Left lobe of liver (tissue), 2 donors: ENCODE measurements at places on chromosomes 13 and 19. TPM values are rescaled to one million over a fixed set of nuclear protein-coding genes. Genes with fewer than 3 reads are reported as not detected.

- DNase-seq: no peak
These were observed 1.1 kb downstream of the EHD2 start for GRCh38 chr19:47714339-47714738.

DNA sequence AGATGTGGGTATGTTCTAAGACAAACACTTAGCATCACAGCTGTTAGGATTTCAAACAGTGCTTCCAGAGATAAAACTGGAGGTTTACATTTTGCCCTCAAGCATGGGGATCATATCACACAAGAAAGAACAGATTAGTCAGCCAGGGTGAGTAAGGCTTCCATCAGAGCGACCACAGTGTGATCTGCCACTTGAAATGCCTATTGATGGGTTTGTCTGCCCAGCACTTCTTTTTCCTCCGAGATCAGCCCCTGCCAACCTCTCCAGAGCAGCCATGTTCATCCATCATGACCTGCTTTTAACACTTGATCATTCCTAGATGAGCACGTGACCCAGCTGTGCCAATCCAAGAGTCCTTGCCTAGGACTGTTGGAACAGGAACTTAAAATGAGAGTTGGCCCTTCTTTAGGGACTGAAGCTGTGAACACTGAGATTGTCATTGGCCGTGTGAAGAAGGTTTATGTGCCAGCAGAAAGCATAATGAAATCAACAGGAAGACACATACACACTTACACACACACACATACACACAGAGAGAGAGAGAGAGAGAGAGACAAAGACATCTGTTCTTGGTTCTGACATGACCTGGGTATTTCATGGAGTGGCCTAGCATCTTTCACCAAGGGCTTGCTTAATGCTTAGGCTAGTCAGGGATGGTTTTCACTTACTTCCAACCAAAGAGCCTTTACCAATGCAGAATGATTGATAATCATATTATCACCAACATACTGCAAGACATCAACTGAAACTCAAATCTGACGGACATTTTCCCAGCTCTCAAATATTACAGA lies 5.2 kb upstream of the CEBPG start:
- DNase-seq: no peak

DNA sequence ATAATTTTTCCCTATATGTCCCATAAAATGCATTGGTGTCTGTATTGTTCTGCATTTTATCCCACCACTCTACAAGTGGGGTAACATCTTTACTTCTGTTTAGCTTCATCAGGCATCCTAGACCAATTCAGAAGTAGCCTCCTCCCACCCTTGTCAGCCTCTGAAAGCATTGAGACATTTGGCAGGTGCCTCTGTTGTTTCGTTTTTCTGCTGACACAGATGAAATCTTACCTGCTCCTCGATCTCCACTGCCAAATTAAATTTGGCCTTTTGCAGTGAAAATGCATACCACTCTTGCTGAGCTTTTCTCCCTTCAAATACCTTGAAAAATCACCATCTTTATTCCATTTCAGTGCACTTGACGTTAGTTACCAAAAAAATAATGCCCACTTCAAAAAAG lies 83.5 kb upstream of the STARD13 start:
- DNase-seq: no peak

The ZNF284 gene
- total RNA-seq: 0.68 TPM

DNA sequence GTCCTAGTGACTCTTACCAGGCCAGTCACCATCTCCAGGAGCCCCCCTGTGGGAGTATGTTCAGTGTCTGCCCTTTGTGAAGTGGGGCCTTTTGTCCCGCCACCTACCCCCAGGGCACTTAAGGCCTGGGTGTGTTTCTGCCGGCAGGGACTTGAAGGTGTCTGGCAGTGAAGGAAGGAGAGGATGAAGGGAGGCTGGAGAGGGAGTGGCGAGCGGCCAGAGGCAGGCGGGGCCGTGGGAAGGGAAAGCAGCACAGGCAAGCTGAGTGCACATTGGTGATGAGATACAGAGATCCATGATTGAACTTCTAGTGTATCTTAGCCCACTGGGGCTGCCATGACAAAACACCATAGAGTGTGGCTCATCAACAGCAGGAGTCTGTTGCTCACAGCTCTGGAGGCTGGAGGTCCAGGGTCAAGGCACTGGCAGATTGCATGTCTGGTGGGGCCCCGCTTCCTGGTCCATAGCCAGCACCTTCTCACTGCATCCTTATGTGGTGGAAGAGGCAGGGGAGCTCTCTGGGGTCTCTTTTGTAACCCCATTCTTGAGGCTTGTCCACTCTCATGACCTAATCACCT lies 17.5 kb downstream of the CUL4A start:
- no peak for DNase-seq

The PLPPR3 gene
- not detected for total RNA-seq

The NCAN gene
- total RNA-seq: 0.20 TPM

DNA sequence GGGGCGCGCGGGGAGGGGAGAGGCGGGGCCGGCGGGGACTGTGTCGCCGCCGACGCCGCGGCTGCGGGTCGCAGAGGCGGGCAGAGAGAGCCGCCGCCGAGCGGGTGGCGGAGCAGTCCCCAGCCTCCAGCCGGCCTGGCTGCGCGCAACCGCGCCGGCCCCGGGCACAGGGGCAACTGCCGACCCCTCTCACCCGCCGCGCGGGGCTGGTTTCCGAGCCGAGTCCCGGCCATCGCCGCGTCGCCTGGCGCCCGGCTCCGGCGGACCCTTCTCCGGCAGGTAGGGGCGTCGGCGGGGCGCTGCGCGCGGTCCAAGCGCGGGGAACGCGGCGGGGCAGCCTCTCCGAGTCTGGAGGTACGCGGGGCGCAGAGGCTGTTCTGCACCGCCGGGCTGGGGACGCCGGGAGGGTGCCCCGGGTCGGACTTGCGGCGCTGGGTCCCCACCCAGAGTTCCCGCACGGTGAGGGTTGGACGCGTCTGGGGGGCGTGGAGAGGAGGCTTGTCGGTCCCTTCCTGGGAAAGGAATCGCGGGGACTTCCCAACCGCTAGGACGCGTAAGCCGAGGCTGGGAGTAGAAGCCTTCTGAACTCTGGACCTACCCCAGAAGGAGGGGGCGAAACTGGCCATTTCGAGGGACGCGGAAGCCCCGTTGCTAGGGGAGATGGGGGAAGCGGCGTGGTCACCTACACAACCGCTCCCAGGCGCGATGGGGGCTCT lies 133.6 kb upstream of the MYO16 start:
- DNase-seq: no peak

GRCh38 chr13:77218274-77218673 lies 108.6 kb downstream of the MYCBP2 start:
- DNase-seq: no peak

DNA sequence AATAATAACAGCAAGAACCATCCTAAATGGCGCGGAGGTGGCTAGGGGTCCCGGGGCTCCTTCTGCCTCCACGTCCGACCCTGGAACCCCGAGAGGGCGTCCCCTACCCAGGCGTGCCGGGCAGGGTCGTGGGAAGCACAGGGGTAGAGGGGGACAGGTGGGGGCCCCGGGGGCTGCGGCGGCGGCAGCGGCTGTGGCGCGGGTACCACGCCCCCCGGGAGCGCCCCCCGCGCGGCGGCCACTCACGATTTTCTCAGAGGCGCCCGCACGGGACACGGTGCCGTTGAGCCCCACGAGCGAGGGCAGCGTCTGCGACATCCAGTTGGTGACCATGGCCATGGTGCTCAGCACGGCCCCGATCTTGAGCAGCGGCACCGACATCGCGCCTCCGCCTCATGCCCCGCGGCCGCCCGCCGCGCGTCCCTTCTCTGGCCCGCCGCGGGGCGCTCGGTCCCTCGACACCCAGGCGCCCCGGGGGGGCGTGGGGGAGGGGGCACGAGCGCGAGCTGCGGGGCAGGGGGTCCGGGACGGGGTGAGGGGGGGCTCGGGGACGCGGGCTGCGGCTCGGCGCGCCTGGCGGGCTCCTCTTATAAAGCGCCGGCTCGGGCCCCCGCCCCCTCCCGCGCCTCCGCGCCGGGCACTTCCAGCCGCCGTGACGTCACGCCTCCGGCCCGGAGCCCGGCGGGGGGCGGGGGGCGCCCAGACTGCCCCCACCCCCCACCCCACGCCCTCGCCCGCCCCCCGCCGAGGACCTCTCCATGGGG lies 22.9 kb downstream of the OLFM2 start:
- no peak for DNase-seq

The FAM124A gene
- 0.50 TPM for total RNA-seq

GRCh38 chr19:4781801-4782200 lies 9.7 kb upstream of the FEM1A start:
- DNase-seq: no peak

The FLT3 gene
- total RNA-seq: 0.15 TPM

- DNase-seq: no peak
These were observed 18.5 kb downstream of the PPP1R12C start for GRCh38 chr19:55098716-55099556.

The CYP4F2 gene
- total RNA-seq: 228 TPM

DNA sequence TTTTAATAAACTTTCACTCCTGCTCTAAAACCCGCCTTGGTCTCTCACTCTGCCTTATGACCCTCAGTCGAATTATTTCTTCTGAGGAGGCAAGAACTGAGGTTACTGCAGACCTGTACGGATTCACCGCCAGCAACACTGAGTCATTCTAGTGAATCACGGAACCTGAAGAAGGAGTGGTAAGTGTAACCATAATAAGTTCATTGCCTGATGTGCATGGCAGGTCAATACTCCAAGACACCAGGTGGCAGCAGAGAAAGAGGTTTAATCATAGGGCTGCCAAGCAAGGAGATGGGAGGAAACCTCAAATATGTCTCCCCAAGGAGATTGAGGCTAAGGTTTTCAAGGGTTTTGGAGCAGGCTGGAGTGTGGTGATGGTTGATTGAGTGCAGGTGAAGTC lies 204.3 kb upstream of the IPO5 start:
- DNase-seq: no peak

The ZNF507 gene
- total RNA-seq: 7.6 TPM

The DACH1 gene
- total RNA-seq: 1.2 TPM

GRCh38 chr19:41784743-41785142 lies 11.6 kb upstream of the CEACAM3 start:
- no peak for DNase-seq

DNA sequence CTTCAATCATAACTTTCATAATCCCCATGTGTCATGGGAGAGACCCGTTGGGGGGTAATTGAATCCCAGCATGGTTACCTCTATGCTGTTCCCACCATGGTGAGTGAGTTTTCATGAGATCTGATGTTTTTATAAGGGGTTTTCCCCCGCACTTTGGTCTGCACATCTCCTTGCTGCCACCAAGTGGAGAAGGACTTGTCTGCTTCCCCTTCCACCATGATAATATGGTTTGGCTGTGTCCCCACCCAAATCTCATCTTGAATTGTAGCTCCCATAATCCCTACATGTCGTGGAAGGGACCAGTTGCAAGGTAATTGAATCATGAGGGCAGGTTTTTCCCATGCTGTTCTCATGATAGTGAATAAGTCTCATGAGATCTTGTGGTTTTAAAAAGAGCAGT lies 524.9 kb downstream of the SLITRK5 start:
- DNase-seq: no peak

- no peak for DNase-seq
These were observed 551.4 kb downstream of the TBC1D4 start for GRCh38 chr13:74930402-74931165.
